ENCODE measurements at places on chromosomes 12 and 14. TPM values are rescaled to one million over a fixed set of nuclear protein-coding genes. Genes with fewer than 3 reads are reported as not detected.

The TAS2R43 gene
- not detected for total RNA-seq

The NUDT4 gene
- 278 TPM for total RNA-seq

The PTCSC3 gene
- total RNA-seq = not detected

The PAH gene
- not detected for total RNA-seq

The PMCH gene
- total RNA-seq = 0.36 TPM

The SRRM4 gene
- not detected for total RNA-seq

The CLSTN3 gene
- total RNA-seq = 31.1 TPM

The ZNF410 gene
- 60.7 TPM for total RNA-seq

The OASL gene
- total RNA-seq = 0.29 TPM

The NPFF gene
- not detected for total RNA-seq

The AMN gene
- total RNA-seq = not detected

The BCL11B gene
- 0.27 TPM for total RNA-seq

The GYS2 gene
- total RNA-seq = not detected

The KCNH5 gene
- not detected for total RNA-seq

The RPS6KL1 gene
- total RNA-seq = 12.5 TPM

The HOXC12 gene
- not detected for total RNA-seq

The SLCO1B1 gene
- total RNA-seq = not detected

The CDK4 gene
- total RNA-seq = 189 TPM

The MUCL1 gene
- total RNA-seq = not detected

The NYNRIN gene
- 11.7 TPM for total RNA-seq

The FAM186B gene
- total RNA-seq = 0.43 TPM

The TAS2R19 gene
- 9.8 TPM for total RNA-seq

The CLEC4D gene
- total RNA-seq = not detected

The DCAF11 gene
- 35.8 TPM for total RNA-seq

The TEX52 gene
- total RNA-seq = not detected

The ADAM21 gene
- 0.36 TPM for total RNA-seq

The POU6F1 gene
- total RNA-seq = 2.6 TPM

The CLEC4A gene
- total RNA-seq = 0.14 TPM

The TMCC3 gene
- total RNA-seq = 36.4 TPM

The ITGA7 gene
- total RNA-seq = 0.57 TPM

The RD3L gene
- total RNA-seq = not detected

The MYRFL gene
- total RNA-seq = 0.40 TPM

The NOP9 gene
- 34.1 TPM for total RNA-seq

The KCNA5 gene
- not detected for total RNA-seq

The CREBL2 gene
- 28.1 TPM for total RNA-seq

The KRT82 gene
- not detected for total RNA-seq

The RABGGTA gene
- total RNA-seq = 26.1 TPM

The ENO2 gene
- 12.2 TPM for total RNA-seq

The GSG1 gene
- not detected for total RNA-seq

The EXOC3L4 gene
- total RNA-seq = not detected

The ACOT2 gene
- 14.8 TPM for total RNA-seq
